ENCODE measurements at places on chromosomes 3 and 15.

GRCh38 chr3:133956353-133956752, 60.7 kb upstream of the RAB6B start:
- no peak for DNase-seq

- no peak for DNase-seq
These were observed 105.8 kb upstream of the RASGRP1 start for GRCh38 chr15:38670128-38671005.

GRCh38 chr15:42368096-42368495, 8.8 kb downstream of the CAPN3 start:
- DNase-seq: no peak

GRCh38 chr3:59424268-59425010, 374.6 kb upstream of the CFAP20DC start:
- no peak for DNase-seq

GRCh38 chr15:39835550-39835949, 52.9 kb upstream of the FSIP1 start:
- no peak for DNase-seq

- no peak for DNase-seq
These were observed 34.5 kb downstream of the TGFBR2 start for GRCh38 chr3:30640851-30641250.

- DNase-seq: no peak
These were observed 493.8 kb downstream of the AGBL1 start for GRCh38 chr15:86573476-86573875.

DNA sequence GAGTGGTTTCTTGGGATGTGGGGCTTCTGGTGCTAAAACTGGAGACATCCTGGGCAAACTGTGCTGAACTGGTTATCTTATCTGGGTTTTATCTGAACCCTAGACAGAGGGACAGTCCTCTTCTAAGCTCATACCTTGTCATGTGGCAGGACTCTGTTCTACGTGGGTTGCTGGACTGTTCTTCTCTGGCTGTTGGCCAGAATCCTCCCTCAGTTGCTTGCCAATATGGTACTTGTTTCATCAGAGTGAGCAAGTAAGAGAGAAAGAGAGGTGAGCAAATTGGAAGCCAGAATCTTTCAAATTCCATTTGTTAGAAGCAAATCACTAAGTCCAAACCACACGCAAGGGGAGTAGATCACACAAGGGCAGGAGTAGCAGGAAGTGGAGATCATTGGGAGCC, 291.5 kb upstream of the TBL1XR1 start:
- no peak for DNase-seq
